ENCODE measurements at places on chromosomes 4 and X. TPM values are rescaled to one million over a fixed set of nuclear protein-coding genes. Genes with fewer than 3 reads are reported as not detected.
A peak's percentile ranks its signal among the peaks of the same experiment; 100 is the strongest.

DNA sequence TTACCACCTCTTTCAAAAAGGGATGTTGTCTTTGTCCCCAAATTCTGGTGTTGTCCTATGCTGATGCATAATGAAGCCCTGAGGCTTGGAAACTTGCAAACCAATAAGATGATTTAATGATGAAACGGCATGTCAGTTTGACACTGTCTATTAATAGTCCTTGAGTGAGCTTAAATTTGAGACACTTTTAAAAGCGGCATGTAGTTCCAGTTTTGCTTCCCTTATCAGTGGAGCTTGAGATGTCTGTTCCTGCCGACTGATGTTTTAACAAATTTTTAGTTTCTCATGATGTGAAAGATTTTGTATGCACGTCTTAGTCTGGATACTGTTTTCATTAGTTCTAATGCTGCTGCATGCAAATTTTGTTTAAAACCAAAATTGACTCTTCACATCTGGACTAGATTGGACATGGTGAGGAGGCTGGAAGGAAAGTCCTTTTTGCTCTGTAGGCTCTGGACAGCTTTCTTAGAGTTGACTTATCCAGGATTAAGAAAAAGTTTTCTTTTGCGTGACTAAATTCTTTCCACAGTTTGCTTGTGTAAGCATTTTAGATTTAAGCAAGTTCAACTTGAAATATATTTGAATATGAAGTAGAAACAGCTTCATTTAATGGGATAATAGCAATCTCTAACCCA lies 11.7 kb downstream of the C1GALT1C1 start:
- no peak for DNase-seq

DNA sequence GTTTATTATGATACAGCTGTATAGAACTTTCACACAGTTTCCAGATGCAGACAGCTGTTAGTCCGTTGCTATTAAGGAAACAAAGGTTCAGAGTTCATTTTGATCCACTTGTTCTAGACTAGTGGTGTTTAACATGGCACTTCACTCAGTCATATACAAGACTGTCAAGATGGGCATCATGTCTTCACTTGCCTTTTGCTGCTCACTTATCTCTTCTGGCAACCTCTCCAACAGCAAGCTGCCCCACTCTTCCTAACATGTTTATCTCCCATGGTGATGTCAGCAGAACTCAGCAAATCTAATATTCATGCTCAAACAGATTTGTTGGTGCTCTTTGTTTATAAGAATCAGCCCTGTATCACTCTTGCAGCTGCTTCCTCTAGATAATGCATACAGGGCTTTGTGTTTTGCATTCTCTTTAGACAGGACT lies 236.2 kb upstream of the HAND2 start:
- no peak for DNase-seq

GRCh38 chr4:124737619-124738018 lies 25.1 kb upstream of the ANKRD50 start:
- no peak for DNase-seq

DNA sequence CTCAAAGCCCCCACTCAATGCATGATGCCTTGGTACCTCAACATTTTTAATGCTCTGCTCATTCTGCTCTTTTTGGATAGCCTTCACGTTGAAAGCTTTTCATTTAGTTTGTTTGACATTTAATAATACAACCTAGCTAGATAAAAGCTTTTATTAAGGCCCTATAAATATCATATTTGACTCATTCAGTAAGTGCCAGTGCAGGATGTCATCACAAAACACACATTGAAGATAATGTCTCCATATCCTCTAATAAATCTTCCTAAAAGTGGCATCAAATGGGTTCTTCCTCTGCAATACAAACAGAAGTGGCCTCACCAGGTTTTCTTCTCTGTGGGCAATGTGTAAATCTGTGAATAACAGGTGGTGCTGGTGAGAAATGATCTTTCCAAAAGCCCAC lies 12.0 kb upstream of the PCYT1B start:
- no peak for DNase-seq

DNA sequence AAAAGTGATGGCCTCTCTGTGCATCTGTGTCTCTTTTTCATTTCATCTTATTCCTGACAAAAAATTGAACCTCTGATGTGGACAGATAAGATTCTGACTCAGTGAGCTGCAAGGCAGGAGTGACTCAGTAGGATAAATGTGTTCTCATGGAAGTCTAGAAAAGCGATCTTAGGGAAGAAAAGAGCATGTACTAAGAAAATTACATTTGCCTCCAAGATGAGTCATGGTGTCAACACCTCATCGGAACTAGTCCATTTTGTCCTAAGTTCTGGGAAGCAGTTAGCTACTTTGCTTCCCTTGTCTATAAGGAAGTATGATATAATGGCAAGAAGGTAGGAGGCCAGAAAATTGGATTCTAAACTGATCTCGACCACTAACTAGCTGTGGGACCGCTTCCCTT lies 83.5 kb upstream of the AFF2 start:
- DNase-seq = no peak

GRCh38 chr4:101853691-101854090 lies 63.2 kb downstream of the BANK1 start:
- no peak for DNase-seq

DNA sequence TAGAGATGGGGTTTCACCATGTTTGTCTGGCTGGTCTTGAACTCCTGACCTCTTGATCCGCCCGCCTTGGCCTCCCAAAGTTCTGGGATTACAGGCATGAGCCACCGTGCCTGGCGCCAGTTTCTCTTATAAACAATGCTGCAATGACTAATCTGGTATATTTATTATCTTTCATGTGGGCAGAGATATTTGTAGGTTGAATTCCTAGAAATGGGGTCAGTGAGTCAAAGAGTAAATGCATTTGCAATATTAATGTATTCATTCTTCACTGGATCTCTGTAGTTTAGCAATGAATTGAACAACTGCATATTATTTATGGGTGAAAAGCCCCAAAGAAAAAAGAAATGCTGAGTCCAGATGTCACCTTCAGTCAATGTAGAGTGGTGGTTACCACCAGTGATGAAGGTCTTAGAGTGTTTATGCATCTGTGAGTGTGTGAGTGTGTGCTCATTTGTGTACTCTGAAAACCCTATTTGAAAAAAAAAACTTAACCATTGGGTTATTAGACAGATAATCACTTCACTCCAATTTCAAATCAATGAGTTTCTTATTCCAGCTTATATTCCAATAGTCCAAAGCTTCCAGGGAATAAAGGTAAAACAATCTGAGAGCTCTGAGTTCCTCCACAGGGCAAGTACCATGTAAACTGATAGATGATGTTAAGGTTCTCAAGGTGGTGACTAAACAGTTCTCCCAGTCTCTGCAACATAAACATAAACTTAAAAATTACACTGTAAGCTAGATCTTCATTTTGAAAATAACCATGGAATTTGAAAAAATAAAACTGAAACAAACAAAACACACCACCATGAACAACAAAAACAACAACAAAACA lies 22.6 kb upstream of the CD38 start:
- DNase-seq = no peak

GRCh38 chrX:78957768-78958130 lies 12.6 kb downstream of the P2RY10 start:
- no peak for DNase-seq

DNA sequence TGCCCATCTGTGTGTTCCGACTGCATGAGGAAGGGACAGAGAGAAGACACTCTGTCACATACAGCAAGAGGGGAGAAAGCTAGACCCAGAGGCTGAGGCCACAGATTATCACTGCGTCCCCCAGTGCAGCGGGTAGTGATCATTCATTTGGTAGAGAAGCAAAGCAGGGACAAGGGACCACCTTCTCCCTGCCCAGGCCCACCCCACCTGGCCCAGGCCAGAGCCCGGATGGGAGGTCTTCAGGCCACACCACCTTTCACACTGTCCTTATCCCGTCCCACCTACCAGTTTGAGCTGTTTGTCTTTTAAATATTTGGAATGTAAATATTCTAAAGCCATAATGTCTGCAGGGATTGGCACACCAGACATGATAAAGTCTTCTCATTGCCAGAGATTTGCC lies 10.6 kb downstream of the TNIP2 start:
- no peak for DNase-seq

- DNase-seq = no peak
Measured at GRCh38 chrX:71870208-71871098, 40.2 kb upstream of the NHSL2 start.

- DNase-seq = no peak
Measured at GRCh38 chr4:37674439-37674838, 11.7 kb downstream of the RELL1 start.

DNA sequence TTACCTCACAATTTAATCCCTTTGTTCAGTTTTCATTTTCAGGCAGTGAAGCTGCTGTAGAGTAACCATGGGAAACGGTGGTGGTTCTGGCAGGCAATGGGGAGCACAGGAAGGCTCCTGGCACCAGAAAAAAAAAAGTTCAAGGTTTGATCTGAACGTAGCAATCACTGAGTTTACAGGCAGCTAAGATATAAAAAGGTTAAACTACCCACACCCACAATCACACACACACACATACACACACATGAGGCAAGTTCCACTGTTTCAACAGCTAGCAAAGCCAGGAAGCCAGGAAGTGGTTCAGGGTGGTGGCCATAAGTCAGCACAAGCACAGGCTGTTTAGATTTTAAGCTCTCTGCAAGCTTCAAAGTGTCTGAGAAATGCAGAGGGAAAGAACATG lies at the start of gene SULT1B1:
Gene SULT1B1 (minus strand): TSS at position 166 of the 400 bp plus-strand sequence. CDS start 5,403 bp downstream, outside the sequence.
- DNase-seq = peak; percentile 79

DNA sequence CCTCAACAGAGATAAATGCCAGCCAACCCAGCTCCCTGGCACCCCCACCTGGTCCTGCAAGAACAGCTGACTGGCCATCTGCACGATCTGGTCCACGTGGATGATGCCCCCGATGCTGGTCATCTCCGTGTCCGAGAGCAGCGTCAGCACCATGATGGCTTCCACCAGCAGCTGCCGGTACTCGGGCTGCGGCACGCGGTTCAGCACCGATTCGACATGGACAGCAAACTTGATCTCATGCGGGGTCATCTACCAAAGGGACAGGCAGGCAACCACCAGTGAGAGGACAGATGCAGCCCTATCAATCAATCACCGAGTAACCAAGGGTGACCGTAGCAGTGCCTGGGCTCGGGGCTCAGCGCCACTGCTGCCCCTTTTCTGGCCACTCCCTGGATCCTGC lies 89.8 kb downstream of the PHKA2 start:
- no peak for DNase-seq

GRCh38 chr4:8083086-8083825 lies 75.4 kb downstream of the ABLIM2 start:
- no peak for DNase-seq

- DNase-seq = no peak
Measured at GRCh38 chr4:45408996-45409395, 682.6 kb upstream of the GNPDA2 start.

GRCh38 chrX:148499638-148500422 lies 587 bp upstream of the AFF2 start:
- no peak for DNase-seq

DNA sequence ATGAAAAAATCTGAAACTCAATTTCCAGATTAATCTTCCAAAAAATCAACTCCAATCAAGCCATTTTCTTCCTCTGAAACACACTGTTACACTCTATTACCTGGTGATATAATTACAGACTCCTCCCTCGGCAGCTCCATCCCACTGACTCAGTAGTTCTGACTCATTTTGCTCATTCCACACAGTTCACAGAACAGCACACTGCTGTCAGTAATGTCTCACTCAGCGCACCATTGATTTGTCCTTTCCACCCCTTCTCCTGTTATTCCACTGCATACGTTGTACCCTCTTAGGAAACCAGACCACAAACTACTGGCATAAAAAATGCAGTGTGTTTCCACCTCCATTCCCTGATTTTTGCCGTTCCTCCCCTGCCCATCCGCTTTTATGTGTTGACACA lies 212.7 kb downstream of the SLIT2 start:
- no peak for DNase-seq

GRCh38 chr4:89904524-89904923 lies 9.9 kb downstream of the MMRN1 start:
- no peak for DNase-seq

GRCh38 chr4:143700046-143700415 lies 444 bp downstream of the FREM3 start:
- DNase-seq = no peak

DNA sequence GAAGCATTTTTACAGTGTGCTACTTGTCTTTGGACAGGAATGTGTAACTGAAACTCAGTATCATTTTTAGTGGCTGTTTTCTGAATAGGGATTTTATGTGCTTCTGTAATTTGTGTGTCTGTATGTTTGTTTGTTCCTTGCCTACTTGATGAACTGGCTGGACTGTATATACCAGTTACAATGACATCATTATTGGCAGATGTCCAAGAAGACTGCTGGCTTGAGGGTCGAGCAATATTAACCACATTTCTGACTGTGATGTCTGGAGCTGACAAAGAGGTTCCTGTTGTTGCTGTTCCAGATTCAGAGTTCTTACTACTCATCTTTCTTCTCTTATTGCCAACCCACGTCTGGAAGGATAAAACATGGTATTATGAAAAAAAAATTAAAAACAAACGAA lies 33.0 kb downstream of the HDX start:
- no peak for DNase-seq

DNA sequence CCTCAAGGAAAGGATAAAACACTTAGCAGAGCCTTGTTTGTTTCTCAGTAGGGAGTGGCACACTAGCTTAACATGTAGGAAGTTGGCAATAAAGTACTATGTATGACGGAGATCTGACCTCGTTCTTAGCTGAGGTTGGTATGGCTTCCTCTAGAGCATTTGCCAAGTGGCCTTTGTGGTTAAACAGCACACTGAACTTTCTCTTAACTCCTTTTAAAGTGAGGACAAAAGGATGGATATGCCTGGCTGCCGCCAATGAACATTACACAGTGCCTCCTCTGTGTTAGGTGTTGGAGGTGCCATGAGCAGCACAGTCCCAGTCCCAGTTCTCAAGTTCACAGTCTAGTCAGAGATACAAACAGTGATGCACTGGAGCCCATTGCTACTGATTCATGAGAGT lies 54.4 kb downstream of the VGLL1 start:
- DNase-seq = no peak

DNA sequence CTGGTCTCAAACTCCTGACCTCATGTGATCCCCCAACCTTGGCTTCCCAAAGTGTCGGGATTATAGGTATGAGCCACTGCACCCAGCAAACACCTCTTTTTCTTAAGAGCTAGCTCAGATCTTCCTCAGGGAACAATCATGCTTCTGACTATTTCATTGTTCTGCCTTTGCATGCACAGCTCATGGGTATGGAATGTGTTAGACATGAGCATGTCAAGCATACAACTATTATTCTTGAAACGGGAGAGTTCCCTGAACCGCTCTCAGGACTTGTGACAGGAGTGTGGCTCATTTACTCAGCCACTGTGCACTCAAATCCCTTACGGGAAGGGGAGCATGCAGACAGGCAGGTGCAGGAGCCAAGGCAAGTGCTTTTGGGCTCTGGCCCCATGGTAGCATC lies 231.7 kb upstream of the TAPT1 start:
- no peak for DNase-seq

Gene PNPLA4
- total RNA-seq = 35.0 TPM

Gene IL2
- not detected for total RNA-seq

Gene NSUN7
- total RNA-seq = 9.9 TPM

Gene MTMR8
- total RNA-seq = 9.2 TPM

Gene AFP
- not detected for total RNA-seq

Gene YY2
- 1.2 TPM for total RNA-seq

Gene SSX1
- not detected for total RNA-seq

Gene TLR10
- 0.21 TPM for total RNA-seq

All from left colon (tissue), 2 donors.